ENCODE measurements at places on chromosomes 4 and X. TPM values are rescaled to one million over a fixed set of nuclear protein-coding genes. Genes with fewer than 3 reads are reported as not detected.

Gene SMPX
- 403 TPM for total RNA-seq

Gene EVC
- total RNA-seq, result 14.1 TPM

Gene MTMR8
- 0.37 TPM for total RNA-seq

Gene DMRTC1B
- total RNA-seq, result not detected

Gene TKTL1
- total RNA-seq, result 4.0 TPM

Gene EMD
- 41.5 TPM for total RNA-seq

Gene MTNR1A
- not detected for total RNA-seq

Gene ANKRD50
- total RNA-seq, result 8.2 TPM

Gene ANK2
- 169 TPM for total RNA-seq

Gene GPC3
- 3.5 TPM for total RNA-seq

Data from right atrium auricular region (tissue), 2 donors.